ENCODE measurements at places on chromosomes 3 and 15.
A peak's percentile ranks its signal among the peaks of the same experiment; 100 is the strongest.

GRCh38 chr15:77483425-77484140 is 62.9 kb downstream of the HMG20A start:
- DNase-seq: no peak

DNA sequence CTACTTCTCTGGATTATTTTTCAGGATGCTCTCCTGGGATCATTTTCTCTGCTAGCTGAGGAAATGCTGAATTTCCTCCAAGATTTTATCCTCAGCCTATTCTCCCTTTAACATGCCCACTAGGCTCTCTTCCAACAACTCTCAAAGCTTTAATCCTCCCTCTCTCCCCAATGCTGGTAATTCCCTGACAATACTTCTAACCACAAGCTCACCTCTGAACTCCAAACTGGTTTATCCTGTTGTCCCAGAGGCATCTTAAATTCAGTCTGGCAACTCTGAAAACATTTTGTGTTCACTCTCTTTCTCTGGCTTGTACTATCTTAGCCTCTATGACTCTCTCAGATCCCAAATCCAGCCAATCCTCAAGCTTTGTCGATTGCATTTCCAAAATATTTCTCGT is 490.3 kb downstream of the MECOM start:
- DNase-seq: no peak

DNA sequence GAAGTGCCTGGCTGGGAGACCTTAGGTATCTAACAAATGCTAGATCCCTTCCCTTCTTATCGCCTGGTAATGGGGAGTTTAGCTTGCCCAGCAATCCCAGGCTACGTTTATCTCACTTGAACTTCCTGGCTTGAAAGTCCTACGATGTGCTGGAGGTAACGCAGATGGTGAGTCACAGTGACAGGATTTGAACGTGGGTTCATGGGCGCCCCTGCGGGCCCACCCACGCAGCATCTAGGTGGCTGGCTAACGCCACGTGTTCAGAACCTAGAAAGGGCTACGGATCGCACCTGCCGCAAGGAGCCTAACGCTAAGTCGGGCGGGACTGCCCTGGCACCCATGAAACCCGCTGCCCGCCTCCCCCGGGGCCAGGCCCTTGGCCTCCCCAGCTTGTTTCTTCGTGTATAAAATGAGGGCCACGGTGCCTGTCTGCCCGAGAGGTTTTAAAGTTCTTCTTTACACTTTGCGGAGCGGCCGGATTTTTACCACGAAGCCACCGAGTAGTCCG is 600 bp upstream of the USP3 start:
- peak; percentile 88 for DNase-seq

- DNase-seq: no peak
Measured at GRCh38 chr3:44016818-44017217, 224.9 kb upstream of the TOPAZ1 start.

- DNase-seq: no peak
Measured at GRCh38 chr3:106797461-106797860, 579.8 kb upstream of the CCDC54 start.

GRCh38 chr3:15812183-15812582 is 14.4 kb upstream of the ANKRD28 start:
- DNase-seq: no peak

DNA sequence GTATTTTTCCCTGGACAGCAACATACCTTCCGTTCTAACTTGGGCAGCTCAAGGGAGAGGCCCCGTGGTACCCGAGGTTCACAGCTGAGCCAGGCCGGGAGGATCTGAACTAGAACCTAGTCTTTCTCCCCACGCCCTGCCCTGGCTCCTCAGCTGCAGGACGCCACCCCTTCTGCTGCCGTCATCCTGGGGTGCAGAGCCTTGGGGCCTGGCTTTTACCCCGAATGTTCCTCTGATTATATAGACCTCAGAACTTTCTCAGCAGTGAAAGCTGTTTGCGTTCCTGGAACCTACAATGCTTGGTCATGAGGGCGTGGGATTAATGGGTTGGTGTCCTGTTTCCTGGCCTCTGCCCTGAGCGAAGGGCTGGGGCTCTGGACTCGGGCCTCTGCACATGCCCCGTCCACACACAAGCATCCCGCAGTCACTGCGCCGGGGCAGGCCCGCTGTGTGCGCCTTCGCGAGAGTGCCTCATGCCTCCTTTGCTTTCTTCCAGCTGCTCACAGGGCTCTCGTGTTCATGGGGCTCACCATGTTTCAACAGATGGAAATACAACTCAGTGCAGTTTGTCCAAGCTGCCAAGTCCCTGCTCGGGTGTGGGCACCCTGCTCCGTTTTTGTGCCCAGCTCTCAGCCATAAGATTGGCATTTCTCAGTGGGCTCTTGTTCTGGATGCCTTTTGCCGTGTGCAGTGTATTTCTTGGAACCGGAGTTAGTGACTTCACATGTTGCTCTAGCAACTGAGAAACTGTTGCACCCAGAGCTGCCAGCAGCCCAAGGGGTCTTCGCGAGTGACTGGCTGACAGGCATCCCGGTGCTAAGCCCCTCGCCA is 20.4 kb downstream of the SYNM start:
- DNase-seq: no peak

GRCh38 chr3:50950591-50950990 is 275.9 kb downstream of the DOCK3 start:
- no peak for DNase-seq

DNA sequence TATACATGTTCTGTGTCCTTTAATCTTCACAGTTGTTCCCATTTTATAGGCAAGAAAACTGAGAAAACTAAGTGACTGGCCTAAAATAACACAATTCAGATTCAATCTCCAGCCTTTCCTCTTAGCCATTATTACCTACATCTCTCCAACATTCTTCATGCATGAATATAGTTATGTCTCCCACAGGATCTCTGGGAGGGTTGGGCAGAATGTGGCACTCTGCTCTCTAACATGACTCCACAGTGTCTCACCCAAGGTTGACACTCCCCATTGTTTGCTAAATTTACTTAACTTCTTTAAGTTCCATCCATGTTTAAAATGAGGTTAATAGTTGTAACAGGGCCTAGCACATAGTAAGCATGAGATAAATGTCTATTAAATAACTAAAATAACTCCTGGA is 276.3 kb downstream of the ERC2 start:
- DNase-seq: no peak

DNA sequence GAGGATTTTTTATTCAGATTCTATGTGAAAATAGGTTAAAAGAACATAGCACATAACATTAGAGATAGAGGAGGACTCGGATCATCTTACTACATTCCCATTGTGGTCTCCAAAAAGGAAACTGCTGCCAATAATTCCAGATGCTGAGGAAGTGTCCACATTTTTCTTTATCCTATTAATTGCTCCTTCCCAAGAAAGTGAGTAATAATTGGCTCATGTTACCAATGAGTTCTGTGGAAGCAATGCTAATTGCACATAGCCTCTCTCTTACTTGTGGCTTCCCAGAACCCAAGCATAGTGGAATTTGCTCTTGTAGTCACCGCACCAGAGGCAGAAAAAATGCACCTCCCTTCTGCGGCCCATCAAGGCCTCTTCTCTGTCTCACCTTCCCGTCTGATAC is 208.4 kb downstream of the PLOD2 start:
- DNase-seq: no peak

- DNase-seq: no peak
Measured at GRCh38 chr3:50167069-50167840, 12.1 kb downstream of the SEMA3F start.

DNA sequence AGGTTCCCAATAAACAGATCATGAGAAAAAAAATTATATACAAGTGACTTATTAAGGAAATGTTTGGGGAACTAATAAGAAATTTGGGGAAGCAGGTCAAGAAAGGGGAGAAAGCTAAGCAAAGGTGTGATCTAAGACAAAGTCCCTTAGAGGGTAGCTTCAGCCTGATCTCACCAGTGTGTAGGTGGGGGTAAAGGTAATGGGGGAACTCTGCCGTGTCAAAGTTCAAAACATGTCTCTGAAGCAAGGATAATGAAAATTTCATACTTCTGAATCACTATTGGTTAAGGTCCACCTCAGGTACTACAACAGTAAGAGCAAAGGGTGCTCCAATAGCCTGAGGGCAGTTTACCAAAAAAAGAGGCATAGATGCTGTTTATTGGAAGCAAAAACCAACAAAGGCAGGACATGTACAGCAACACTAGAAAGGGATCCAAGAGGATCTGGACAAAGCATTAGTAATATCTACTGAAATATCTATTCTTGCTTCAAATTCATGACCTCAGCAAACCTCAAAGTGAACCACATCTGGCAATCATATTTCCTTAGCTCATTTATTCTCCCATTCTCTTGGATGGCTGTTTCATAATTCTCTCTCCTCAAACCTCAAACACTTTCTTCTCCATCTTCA is 6.9 kb downstream of the ACAD11 start:
- no peak for DNase-seq

GRCh38 chr15:31405200-31405920 is 78.7 kb downstream of the KLF13 start:
- peak; percentile 44 for DNase-seq

GRCh38 chr3:192880313-192880712 is 37.3 kb downstream of the MB21D2 start:
- DNase-seq: no peak

GRCh38 chr3:150662410-150663200 is 41.1 kb downstream of the ERICH6 start:
- no peak for DNase-seq

DNA sequence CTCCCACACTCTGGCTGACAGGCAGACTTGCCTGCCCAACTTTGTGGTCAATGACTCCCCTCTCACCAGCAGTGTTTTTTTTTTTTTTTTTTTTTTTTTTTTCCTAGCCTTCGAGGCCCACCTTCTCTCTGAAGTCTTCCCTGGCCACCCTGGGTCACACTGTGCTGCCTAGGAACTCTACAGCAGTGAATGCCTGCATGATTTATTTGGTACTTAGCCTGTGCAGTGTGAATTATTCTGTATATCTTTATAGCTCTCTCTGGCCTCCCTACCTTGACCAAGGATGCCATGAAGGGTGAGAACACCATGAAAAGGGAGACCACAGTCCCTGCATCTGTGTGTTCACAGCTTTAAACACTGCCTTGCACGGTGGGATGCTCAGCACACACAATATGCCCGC is 141.6 kb downstream of the CLSTN2 start:
- DNase-seq: no peak

DNA sequence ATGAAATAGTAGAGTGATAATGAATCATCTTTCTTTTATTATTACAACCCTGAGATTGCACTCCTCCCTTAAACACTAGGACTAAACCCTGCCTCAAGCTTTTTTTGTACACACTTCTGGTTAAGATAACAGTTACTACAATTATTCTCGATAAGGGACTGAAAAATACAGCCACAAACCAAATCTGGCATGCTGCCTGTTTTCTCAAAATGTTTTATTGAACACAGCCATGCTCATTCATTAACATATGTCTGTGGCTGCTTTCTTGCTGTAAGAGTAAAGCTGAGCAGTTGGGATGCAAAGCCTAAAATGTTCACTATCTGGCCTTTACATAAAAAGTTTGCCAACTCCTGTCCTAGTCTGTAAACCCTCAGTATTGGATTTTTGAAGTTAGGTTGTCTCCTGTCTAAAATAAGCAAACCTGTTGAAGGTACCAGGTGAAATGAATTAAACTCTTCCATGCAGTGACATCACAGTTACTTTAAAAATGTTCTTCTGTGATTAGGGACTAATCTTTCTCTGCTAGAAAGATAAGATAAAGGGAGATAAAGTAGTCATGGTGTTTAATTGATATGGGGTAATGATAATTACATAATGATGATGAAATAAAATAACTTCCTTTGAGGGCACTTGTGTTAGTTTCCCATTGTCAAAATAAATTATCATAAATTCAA is 218.2 kb downstream of the STXBP5L start:
- DNase-seq: no peak

DNA sequence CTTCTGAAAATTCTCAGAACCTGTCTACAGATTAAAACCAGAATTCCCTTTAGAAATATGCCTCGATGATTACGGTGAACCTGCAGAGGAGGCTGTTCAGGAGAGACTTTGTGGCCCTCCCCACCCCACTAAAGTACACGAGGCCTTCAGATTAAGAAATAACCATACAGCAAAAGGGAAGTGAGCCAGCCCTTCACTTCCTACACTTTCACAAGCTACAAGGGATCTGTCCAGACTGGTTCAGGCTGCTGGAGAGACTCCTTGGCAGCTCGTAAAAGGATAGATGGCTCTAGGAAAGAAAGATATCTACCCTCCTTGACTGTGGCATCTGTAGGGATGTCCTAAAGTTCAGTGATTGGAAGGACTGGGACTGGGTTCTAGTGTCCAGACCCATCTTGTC is 102.6 kb downstream of the ALDH1A2 start:
- DNase-seq: no peak

DNA sequence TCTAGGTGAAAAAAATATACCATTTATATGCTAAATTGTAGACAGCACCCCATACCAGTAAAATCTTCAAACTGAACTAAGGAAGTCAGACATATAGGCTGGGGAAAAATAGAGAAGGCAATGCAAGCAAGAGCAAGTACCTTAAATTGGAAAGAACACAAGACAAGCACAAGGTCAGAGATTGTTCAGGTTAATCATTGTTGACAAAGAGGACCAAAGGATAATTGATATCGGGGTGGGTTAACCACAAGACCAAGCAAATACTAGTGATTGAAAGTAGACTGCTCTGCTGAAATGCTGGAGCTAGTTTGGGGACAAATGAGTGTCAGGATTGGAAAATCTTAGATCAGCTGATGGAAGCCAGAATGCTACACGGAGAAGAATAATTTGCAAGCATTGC is 499.8 kb downstream of the ROBO2 start:
- DNase-seq: no peak

- no peak for DNase-seq
Measured at GRCh38 chr3:12230406-12230805, 58.5 kb upstream of the PPARG start.

DNA sequence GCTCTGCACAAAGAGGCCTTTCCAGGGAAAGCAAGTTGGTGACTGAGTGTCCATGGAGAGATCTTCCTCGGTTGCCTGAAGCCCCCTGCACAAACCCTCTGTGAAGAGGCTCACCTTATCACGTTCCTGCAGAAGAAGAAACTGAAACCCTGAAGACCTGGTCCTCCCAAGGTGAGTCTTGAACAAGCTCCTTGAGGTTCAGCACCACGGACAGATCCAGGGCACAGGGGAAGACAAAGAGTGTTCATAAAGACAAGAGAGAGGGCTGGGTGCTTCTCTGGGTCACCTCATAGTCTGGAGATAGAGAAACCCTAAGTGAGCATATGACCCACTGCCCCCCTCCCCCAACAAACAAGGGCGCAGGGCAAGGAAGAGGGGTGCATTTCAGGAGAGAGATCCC is 21.7 kb upstream of the TBC1D21 start:
- peak; percentile 27 for DNase-seq

DNA sequence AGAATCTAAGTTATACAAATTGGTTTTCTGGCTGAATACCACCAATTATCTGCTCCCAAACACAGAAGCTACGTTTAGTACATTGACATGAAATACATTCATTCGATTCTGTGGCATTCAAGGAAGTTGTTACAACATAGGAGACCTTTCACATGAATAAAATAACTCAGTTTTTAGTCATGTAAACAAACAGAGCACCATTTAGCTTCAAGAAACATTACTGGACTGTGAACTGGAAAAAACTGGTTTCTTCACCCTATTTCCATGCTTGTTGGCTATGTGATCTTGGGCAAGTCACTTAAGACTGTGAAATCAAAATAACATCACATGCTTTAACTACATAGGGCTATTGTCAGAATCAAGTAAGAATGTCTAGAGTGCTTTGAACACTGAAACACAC is 46.2 kb downstream of the NRG4 start:
- no peak for DNase-seq

- DNase-seq: no peak
Measured at GRCh38 chr3:76698136-76698706, 341.7 kb upstream of the ROBO2 start.

GRCh38 chr3:57029924-57030323 is 30.5 kb upstream of the SPATA12 start:
- DNase-seq: no peak

Data from activated CD8-positive, alpha-beta memory T cell treated with anti-CD3 and anti-CD28 coated beads, Interleukin-2, amount 50 U/mL, for 4 hours (primary cell).